ENCODE measurements at places on chromosomes 16 and 17. TPM values are rescaled to one million over a fixed set of nuclear protein-coding genes. Genes with fewer than 3 reads are reported as not detected.

ZNF423 gene
- total RNA-seq = 12.3 TPM

ABCC12 gene
- total RNA-seq = not detected

DNA sequence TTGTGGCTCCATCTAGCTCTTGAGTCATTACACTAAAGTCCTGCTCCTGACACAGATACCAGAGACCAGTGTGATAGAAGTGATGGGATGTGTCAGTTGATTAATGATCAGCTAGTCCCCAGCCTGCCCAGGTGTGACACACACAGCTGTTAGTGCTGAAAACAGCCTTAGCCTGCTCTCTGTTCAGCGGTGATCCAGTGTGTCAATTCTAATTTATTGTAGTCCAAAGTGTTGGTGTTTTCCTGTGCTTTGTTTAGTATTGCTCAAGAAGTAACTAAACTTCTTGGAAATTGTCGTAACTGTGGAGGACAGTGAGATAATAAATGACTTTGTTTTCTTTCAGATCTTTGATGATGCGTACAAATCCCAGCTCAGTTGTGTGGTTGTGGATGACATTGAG is 92.3 kb downstream of the WNT3 start:
- DNase-seq = no peak

DNA sequence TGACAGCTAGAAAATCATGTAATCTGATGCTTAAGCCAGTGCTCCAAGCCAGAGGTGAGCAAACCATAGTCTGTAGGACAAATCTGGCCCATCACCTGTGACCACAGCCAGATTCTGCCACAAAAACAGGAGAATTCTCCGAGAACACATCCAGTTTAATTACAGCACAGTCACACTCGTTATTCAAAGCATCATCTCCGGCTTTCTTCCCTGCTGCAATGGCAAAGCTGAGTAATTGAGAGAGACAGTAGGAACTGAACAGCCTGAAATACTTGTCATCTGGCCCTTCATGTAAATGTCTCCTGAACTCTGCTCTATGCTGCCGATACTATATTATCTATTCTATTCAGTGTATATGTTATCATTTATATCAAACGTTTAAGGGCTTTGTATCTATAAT is 121.4 kb upstream of the FOXF1 start:
- DNase-seq = no peak

- DNase-seq = peak; percentile 38
Observed at GRCh38 chr16:986925-987582, 5.5 kb downstream of the SOX8 start.

DNA sequence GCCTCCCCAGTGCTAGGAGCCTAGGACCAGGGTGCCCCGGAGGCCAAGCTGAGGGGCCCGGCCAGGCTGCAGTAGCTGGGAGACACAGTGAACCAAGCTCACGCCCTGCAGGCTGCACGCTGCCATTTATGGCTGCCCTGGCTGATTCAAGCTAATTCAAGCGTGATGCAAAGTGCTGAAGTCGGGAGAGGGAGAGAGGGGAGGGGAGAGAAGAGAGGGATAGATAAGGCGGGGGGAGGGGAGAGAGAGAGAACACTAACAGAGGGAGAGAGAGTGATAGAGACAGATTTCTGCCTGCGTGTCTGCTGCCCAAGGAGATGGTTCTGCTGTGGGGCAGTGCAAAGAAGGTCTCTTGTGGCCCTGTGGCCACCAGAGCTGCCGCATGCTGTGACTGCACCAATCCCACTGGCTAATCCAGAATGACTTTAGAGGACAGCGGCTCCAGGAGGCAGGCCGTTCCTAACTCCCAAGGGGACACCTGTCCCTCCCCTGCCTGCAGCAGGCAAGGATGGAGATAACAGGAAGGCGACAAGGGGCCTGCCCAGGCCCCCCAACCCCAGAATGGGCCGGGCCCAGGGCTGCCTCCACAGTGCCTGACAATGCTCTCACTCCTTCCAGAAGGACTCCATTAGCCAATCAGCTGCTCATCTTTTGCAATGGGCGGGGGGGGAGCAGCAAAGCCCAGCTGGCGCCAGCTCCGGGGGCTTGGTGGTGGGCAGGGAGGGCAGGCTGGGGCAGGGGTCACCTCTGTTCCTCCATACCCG is 12.9 kb downstream of the MXRA7 start:
- DNase-seq = peak; percentile 95

GRCh38 chr17:50003911-50004310 is 8.9 kb upstream of the DLX3 start:
- DNase-seq = no peak

GRCh38 chr16:2815299-2815771 is 1.7 kb upstream of the PRSS21 start:
- no peak for DNase-seq

All from umbilical cord (tissue), 2 donors.